ENCODE measurements at places on chromosomes 1 and 21.

GRCh38 chr1:172895050-172895460, 155.7 kb downstream of the TNFSF18 start:
- no peak for DNase-seq

GRCh38 chr21:18370301-18370700, 33.3 kb downstream of the TMPRSS15 start:
- no peak for DNase-seq

GRCh38 chr1:204740354-204740753, 54.8 kb upstream of the LRRN2 start:
- DNase-seq = no peak

- no peak for DNase-seq
Observed at GRCh38 chr1:223713546-223714420, 1.4 kb downstream of the CAPN2 start.

GRCh38 chr1:41880261-41880660, 38.5 kb downstream of the HIVEP3 start:
- DNase-seq = no peak

GRCh38 chr1:182386980-182387379, 4.6 kb downstream of the GLUL start:
- DNase-seq = no peak
